Stimulated activated naive B cell treated with anti-CD40 and anti-IgM and Interleukin-4, amounts not matched to agents 10 μg/mL and 1 μg/mL and 100 μg/mL, for 72 hours (primary cell): ENCODE measurements at places on chromosomes 12 and 14.
A peak's percentile ranks its signal among the peaks of the same experiment; 100 is the strongest.

DNA sequence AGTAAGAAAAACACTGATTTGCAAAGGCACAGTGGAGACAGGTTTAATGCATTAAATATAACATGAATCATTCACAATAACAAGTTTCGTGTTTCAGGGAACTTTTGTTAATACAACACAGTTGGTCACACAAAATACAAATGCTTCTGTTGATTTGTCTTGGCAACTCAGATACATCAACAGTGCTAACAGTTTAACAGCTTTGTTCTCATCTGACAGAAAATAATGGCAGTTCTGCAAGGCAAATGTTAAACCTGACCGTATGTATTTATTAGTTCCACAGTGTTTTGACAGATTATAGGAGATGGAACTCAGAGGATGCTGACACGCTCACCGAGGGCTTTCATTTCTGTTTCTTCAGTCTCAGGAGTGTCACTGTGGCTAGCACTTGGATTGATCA is 350.7 kb downstream of the PRKD1 start:
- DNase-seq: no peak

- DNase-seq: no peak
Observed at GRCh38 chr14:55117803-55118441, 11.1 kb upstream of the LGALS3 start.

DNA sequence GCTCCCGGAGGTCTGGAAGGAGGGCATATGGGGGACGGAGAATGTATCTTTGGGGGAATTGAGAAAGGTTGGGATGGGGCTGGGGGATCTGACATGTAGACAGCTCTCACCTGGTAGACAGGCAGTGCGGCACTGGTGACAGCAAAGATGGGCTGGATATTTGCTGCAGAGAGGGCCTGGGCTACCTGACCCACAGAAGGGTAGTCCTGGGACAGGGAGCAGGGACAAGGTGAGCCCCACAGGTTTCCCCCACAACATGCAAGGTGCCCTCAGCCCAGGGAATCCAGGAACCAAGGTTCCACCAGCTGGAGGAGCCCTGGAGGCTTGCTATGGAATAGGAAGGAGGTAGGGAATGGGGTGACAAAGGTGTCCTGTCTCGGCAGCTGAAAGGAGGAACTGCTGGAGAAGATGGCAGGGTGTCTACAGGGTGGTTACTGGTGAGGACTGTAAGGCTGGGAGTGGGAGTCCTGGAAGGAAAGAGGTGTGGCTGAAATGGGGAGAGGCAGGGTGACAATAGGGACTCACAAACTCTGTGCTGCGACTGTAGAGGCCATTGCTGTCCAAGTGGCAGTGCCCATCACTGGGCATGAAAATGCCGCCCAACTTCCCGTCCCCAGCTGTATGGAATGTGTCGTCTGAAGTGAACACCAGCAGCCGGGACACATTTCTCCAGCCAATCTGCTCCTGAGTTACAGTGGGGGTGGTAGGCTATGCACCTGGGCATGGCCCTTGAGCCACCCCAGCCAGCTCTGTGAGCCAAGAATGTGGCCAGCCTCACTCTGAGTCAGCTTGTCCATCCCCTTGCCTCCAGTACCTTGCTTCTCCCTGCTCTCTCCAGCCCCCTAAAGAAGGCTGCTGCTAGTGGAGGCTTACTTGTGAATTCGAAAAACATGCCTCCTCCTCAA is 11.3 kb downstream of the ITGB7 start:
- DNase-seq: no peak

DNA sequence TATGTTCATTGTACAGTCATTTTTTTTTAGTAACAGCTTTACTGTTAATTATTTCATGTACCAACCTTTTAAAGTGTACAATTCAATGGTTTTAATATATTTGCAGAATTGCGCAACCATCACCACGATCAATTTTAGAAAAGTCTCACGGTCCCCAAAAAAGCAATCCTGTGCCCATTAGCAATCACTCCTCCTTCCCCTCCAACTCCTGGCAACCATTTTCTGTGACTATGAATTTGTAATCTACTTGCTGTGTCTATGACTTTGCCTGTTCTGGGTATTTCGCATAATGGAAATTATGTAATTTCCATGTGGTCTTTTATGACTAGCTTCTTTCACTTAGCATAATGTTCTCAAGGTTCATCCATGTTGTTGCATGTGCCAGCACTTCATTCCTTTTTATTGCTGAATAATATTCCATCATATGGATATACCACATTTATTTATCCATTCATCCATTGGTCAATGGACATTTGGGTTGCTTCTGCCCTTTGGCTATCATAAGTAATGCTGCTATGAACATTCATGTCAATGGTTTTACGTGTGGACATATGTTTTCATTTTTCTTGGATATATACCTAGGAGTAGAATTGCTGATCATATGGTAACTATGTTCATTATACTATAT is 9.9 kb downstream of the KICS2 start:
- DNase-seq: no peak

DNA sequence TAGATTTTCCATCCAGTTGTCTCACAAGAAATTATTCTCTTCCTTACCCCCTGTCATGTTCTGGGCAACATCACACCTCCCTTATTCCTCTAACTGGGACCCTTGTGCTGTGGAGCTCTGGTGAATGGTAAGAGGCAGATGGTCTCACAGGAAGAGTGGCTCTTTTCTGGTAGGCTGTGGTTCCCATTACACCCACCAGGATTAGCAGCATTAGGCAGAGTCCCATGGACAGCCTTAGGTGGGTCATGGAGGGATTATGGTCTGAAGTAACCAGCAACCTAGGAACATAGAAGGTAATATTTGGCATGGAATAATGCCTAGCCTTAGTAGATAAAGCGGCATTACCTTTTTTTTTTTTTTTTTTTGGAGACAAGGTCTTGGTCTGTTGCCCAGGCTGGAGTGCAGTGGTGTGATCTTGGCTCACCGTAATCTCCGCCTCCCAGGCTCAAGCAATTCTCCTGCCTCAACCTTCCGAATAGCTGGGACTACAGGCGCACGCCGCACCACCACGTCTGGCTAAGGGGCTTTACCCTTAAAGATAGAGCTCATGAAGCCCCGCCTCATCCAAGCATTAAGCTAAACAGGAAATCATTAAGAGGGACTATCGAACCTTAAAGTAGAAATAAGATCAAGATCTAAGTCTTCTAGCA is 4.0 kb downstream of the C14orf119 start:
- no peak for DNase-seq

DNA sequence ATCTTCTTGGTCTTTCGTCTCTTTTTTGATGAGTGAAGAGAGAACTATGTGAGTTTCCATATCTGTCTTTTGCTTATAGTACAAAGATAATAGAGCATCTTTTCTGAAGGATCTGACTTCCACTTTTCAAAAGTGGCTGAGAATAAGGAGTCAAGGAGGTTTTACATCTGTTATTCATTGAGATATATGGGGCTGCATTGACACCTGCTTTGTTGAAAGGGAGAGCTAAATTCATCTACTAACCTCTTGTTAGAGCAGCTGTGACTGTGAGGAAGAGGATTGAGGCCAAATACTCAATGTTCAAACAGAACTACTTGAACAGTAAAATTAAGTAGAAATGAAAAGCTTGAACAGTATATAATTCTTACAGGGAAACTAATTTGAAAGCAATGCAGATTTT is 130.2 kb upstream of the ATP2B1 start:
- DNase-seq: no peak

GRCh38 chr14:105333613-105334364 is 19.2 kb downstream of the PACS2 start:
- DNase-seq: no peak

DNA sequence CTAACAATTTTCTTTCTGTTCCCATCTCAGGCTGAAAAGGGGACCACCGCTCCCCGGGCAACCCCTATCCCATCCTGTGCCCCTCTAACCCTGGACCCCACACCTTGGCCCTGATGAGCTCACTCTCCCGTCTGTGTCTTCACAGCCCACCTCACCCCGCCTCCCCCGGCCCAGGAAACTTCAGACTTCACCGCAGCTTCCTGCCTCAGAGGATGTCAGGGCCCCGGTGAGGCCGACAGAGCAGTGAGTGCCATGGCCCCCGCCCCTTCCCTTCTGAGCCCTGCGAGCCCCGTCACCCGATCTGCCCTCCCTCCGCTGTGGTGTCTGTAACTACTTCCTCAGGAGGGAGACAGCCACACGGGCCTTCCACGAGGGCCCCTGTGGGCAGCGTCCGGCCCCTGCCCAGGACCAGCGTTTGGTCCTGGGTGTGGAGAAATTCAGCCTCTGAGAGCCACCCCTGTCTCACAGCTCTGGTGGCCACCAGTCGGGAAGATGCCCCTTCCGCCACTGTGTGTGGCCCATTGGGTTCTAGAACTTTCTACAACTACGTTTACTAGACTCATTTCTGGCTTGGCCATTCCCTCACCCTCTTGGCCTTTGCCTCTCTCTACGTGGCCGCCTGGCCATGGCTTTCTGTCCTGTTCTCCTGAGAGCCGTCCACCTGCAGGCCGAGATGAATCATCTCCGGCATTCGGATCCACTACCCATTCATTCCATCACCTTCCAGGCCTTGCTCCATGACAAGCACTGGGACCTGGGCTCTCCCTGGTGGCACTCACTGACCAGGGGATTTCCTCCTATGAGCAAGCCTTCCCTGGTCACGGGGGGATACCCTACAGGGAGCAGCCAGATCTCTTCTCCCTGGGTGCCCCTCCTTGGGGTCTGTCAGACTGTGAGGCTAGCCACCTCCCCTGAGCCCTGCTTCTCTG is 3.4 kb downstream of the RHOF start:
- peak; percentile 89 for DNase-seq

GRCh38 chr12:95164656-95165055 is 52.6 kb downstream of the FGD6 start:
- DNase-seq: no peak

- no peak for DNase-seq
Observed at GRCh38 chr14:72742838-72743195, 151.1 kb downstream of the DPF3 start.

GRCh38 chr12:38154096-38155019 is 162.2 kb upstream of the ALG10B start:
- DNase-seq: no peak

DNA sequence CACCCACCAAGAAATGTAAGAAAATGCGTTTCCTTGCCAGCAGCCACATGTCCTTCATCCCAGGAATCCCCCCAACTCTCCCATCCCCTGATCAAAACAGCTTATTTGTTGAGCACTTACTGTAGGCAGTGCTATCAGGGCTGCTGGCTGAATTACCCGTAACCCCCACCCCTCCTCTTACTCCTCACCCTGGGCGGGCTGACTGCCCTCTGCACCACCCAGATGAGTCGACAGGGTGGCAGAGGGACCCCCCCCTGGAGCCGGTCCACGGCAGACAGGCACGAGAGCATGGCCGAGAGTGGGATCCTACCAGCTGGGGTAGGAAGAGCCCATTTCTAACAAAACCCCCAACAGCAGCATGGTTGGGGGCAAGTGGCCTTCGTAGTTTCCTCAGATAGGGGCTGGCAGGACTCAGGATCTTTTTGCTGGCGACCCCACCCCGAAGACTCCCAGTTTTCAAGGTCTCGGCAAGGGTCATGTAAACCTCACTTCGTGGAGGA is 1.1 kb upstream of the RHOF start:
- DNase-seq: no peak

DNA sequence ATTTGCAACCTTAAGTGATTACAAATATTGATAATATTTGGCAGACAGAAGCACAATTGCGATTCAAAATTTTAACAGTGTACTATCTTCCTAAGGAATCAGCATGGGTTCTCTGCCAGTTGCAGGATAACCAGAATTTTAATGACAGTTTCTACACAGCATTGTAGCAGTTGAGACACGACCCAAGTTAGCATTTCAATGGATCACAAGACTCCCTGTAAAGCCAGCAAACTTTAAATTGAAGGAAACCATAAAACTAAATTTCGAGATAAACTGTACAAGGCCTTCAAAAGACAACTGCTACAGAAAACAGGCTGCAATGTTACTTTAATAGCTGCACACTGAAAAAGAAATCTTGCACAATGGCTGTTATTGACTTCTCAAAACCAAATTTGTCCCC is 154.9 kb downstream of the MED13L start:
- no peak for DNase-seq

DNA sequence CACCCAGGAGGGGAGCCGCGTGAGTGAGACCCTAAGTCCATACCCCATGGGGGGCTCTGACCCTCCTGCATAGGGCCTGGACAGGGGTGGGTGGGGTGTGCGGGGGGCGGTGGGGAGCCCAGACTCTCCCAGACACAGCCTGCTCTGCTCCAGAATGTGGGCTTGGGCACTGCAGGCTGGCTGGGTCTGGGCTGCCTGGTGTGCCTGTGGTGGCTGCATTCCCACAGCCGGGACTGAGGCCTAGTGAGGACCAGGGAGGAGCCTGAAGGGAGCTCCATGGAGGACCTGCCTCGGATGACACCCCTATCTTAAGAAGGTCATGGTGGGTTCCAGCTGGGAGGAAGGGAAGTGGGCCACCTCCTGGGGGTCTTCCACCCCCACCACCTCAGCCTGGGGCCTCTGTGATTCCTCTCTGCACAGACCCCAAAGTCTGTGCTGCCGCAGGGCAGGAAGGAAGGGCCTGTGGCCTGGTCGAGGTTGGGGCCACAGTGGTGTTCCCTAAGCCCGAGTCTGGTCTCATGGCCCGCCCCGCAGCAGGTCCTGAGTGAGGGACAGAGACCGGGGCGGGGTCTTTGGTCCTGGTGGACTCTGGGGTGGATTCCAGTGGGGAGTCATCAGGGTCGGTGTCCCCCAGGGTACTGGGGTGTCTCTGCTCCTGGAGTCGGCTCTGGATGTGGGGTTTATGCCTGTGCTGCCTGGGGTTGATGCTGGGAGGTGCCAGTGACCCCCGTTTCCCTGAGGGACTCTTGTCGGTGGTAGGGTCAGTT is 392.3 kb downstream of the TMEM121 start:
- no peak for DNase-seq

GRCh38 chr12:69047990-69048389 is 115.0 kb upstream of the CPM start:
- DNase-seq: no peak

GRCh38 chr12:9827209-9827888 is at the start of gene KLRF1:
Gene KLRF1, plus strand, starts transcription at chr12:9827481. Its CDS starts 64 bp downstream, at chr12:9827545.
- DNase-seq: no peak

DNA sequence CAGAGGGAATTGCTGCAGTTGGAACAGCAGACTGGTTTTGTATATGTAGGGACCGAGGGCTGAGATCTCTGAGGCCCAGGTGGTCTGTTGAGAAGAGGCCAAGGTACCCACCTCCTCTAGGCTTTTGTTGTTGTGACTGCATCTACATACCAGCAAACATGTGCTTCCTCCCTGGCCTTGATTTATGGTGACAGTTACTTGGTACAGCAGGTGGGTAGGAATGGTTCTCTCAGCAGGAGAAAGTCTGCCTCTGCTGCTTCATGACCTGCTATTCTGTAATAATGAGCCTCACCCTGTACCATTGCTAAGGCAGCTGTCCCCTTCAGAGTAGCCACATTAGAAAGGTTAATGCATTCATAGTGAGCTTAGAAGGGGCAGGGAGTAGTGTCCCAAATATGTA is 196.7 kb upstream of the PELI2 start:
- no peak for DNase-seq
